CD4-positive, alpha-beta T cell (primary cell): ENCODE measurements at places on chromosomes 3 and 15.

GRCh38 chr3:116640109-116640508, 69.5 kb upstream of the TUSC7 start:
- no peak for DNase-seq

- no peak for DNase-seq
These were observed 6.0 kb downstream of the APOD start for GRCh38 chr3:195577645-195578177.

- no peak for DNase-seq
These were observed 2.3 kb upstream of the SLC2A2 start for GRCh38 chr3:171028779-171029232.

GRCh38 chr3:149958171-149958796, 12.4 kb downstream of the PFN2 start:
- no peak for DNase-seq

GRCh38 chr15:66046751-66047150, 177.5 kb downstream of the RAB11A start:
- no peak for DNase-seq

DNA sequence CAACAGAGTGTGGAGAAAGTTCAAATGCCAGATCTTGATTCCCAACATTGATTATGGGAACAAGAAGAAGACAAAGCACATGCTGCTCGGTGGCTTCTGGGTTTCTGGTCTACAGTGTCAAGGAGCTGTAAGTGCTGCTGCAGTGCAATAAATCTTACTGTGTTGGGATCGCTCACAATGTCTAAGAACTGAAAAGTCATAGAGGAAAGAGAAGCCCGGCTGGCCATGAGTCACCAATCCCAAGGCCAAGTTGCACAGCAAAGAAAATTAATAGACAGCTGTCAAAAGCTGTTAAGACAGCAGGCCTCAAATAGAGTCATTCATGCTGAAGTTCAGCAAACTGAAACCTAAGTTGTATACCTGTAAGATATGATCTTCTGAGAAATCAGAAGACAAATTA, 33.2 kb upstream of the SPPL2A start:
- no peak for DNase-seq

DNA sequence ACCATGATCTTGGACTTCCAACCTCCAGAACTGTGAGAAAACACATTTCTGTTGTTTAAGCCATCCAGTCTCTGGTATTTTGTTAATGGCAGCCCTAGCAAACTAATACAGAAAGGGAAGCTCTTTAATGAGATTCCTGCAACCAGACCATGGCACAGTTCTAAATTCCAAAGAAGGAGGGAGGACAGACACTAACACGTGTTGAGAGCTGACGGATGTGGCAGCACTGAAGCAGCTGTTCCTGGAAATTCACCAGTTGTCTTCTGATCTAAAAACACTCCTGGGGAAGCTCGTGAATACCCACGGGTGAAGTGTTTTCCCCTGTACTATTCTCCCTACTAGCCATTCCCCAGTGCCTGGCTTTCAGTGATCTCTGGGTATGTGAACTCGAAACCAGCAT, 56.7 kb downstream of the RPL22L1 start:
- DNase-seq = no peak

GRCh38 chr15:94387849-94388441, 156.6 kb downstream of the MCTP2 start:
- no peak for DNase-seq

DNA sequence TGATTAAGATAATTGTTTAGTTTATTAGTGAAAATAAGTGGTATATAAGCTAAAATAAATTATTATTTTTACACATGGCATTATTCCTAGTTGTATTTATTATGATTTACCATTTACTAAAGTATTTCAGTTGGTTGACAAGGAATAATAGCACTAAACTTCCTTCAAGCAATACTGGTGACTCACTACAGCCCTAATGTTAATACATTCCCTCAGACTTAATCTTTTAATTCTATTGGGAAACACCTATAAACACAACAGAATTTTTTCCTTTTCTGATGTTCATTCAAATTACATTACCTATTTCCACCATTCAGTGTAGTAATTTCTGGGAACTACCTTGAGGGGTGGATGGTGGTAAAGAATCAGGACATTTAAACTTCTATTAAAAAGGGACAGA, 264.0 kb downstream of the TIGIT start:
- no peak for DNase-seq

- no peak for DNase-seq
These were observed 10.6 kb downstream of the LSG1 start for GRCh38 chr3:194661374-194661773.

DNA sequence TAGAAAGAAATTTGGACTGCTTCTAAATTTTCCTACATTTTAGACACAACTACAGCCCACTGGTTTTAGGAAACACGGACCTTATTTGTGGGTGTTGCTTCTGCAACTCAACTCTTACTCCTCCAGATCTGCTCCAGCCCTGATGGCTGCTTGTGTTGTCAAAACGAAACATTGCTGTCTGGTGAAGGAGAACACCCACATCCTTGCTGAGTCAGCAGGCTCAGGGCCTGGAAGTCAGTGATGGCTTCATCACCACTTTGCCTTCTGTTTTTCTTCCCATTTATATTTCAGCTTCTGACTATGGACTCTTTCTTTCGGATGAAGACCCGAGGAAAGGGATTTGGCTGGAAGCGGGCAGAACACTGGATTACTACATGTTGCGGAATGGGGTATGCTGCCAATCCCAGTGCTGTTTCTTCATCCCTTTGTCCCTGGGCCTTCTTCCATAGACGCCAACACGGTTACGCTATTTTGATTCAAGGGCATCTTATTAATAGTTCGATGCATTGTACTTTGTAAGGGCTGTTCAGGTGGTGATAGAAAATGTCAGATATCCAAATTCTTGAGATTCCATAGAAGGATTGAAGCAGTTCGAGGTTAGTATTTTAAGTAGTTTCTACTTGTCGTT, 392.6 kb upstream of the TPM1 start:
- DNase-seq = peak; percentile 38

DNA sequence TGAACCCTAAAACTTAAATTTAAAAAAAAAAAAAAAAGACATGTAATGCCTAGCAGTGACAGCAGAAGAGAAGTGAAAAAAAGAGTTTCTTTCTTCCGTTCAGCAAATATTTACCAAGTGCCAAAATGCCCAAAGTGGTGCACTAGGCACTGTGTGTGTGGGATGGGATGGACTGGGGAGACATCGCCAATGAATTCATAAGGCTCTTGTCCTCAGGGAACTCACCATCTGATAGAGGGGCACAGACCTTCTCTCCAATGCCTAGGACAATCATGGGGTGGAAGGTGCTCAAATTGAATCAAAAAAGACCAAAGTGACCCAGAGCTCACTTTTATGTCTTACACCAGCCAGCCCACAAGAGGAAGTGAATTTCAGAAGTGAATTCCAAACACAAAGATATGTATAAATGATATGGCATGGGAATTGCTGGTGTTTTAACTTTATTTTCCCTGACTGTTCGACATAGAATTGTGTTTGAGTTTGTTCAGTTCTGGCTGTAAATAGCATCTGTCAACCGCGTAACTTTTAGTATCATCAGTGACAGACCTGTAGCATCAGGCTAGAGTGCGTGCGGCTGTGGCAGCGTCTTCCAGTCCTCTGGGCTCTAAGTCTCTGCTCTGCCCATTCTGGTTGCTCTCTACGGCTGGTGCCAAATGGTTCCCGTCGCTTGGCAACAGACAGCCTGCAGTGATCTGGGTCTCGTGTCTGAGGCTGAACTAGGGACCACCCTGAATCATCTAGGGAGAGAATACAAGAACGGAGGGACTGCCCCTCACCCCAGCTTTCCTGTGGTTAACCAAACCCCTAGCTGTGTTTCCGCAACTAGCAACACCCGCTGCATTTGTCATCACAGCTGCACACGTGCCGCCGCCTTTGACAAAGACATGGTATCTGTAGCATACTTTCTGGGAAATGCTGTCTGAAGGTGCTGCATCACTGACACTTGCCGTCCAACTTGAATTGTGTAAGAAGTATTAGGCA, 154.0 kb upstream of the THBS1 start:
- peak; percentile 34 for DNase-seq

- DNase-seq = no peak
These were observed 29.8 kb downstream of the RARB start for GRCh38 chr3:25457671-25458419.

DNA sequence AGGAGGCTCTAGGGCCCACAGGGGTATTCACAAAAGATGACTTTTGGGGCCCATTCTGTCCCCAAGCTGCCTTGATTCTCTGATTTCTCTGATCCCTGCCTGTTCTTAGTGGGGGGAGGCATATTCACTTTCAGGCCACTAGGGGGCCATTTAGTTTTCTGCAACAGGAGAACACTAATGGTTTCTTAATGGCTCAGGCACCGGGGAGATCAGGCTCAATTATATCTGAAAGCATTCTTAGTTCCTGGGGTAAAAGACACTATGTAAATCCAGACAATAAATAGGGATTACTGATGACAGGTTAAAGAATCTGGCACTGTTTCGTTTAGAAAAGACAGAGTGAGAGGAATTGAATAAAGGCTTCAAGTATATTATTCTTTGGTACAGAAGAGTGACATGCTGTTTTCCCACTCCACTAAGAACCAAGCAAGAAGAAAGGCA, 2.5 kb upstream of the INAFM2 start:
- DNase-seq = no peak

- no peak for DNase-seq
These were observed 207.5 kb upstream of the LINGO1 start for GRCh38 chr15:77839970-77840905.
